ENCODE measurements at places on chromosomes 4 and X.

DNA sequence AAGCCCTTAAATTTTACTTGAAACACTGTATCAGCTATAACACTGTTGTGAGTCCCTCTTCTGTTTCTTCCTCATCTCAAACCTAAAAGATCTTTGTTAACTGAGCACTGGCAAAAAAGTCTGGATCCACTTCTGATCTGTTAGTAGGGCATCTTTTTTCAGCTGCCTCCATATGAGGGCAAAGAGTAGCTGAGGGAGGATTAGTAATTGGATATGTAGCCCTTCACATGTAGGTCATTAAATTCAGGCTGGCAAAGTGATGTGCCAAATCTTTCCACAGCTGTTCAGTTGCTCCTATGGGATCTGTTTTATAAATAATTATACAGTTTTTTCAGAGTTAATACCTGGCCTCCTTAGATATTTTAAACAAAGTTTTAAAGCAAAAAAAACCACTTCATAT, 1.1 kb upstream of the TRMT10A start:
- DNase-seq: no peak

- DNase-seq: no peak
Measured at GRCh38 chrX:66014084-66014483, 25.8 kb downstream of the VSIG4 start.

DNA sequence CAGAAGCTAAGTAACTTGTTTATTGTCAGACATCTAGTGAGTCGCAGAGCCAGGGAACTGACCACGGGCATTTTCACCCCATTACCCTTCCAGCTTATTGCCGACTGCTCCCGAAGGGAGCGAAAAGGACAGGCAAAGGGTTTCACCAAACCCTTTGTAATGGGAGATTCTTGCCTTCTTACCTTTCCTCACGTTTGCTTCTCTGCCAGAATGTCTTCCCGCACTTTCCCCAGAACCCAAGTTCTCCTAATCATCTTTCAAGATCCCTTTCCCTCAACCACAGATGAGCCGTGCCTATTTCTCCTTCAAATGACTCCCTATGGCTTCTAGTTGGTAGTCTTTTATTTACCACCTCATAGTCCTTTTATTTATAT, 520 bp upstream of the SRP72 start:
- DNase-seq: no peak

- no peak for DNase-seq
Measured at GRCh38 chr4:156770140-156770539, 201.5 kb downstream of the PDGFC start.

DNA sequence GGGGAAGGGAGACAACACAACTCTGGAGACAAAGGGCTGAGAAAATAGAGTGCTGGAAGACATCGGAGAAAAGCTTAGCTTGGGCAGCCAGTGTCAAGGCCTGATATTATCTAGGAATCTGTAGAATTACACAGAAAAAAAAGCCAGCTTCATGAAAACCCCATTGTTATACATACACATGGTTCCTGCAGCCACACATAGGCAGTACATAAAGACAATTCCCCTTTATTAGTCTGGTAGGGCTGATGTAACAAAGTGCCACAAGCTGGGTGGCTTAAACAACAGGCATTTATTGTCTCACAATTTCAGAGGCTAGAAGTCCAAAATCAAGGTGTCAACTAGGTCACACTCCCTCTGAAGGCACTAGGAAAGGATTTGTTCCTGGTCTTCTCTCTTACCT, 503.5 kb downstream of the MID1IP1 start:
- no peak for DNase-seq

- DNase-seq: no peak
Measured at GRCh38 chr4:40515037-40515397, 114.6 kb downstream of the RBM47 start.

- DNase-seq: no peak
Measured at GRCh38 chr4:96194993-96195392, 355.1 kb downstream of the PDHA2 start.

GRCh38 chr4:10082459-10083272, 33.9 kb downstream of the WDR1 start:
- no peak for DNase-seq

DNA sequence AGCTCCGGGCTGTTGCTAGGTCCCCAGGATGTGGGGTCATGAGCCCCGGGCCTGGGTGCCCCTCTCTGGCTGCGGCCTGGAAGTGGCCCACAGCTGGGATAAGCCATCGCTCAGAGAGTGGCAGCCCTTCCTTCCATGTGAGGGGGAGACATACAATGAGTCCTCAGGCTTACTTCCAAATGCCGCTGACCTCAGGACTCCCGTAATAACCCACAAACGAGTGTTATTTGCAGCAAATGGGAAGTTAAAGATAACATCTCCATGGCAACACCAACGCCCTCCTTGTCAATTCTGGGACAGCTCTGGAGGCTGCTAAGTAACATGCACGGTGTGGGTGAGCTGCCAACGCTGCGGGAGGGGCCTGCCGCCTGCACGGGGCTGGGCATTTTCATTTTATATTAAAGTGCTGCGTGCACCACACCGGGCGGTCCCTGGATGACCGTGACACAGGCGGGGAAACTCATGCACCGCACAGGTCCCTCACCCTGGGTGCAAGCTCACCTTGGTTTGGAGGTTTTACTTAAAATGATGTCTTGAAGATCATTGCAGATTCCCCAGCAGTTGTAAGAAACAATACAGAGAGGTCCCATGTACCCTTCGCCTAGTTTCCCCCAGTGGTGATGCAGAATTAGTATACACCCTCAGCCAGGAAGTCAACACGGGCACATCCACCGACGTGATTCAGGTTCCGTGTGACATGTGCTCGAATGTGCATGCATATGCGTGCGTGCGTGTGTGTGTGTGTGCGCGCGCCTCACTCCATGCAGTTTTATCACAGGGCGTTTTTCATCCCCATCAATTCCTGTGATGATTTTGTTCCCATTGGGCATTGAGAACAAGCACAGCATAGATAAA, 79.4 kb downstream of the ABLIM2 start:
- no peak for DNase-seq

DNA sequence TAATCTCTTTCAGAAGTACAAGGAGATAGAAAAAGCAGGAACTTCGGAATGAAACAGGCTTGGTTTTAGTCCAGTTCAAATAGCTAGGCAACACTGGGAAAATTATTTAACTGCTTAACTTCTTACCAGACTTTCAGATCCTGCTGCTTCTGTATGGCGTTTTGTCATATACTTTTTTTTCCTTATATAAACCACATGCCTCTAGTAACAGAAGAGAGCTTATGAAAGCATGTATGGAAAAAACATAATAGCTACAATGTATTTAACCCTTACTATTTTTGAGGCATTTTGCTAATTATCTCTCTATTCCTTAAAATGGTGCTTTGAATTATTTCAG, 439.6 kb downstream of the INPP4B start:
- no peak for DNase-seq

DNA sequence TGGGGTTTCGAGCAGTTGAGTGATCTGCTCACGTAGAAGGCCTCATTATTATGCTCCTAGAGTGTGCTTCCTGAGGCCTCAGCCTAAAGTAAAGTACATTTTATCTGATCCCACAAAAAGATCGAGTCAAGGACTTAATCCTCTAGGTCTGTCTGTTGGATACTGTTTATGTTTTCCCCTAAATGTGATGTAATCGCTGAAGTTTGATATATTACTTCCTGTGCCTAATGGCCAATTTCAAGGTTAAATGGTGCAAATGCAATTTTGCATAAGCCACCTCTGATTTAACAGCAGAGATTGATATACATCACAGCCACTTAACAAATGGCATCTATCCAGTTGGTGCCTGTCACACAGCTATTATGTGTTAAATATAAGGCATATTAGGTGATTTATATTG, 19.4 kb upstream of the SERTM2 start:
- no peak for DNase-seq

GRCh38 chr4:177740563-177740962, 298.3 kb upstream of the AGA start:
- DNase-seq: no peak

GRCh38 chr4:81257816-81258215, 42.8 kb upstream of the PRKG2 start:
- no peak for DNase-seq

DNA sequence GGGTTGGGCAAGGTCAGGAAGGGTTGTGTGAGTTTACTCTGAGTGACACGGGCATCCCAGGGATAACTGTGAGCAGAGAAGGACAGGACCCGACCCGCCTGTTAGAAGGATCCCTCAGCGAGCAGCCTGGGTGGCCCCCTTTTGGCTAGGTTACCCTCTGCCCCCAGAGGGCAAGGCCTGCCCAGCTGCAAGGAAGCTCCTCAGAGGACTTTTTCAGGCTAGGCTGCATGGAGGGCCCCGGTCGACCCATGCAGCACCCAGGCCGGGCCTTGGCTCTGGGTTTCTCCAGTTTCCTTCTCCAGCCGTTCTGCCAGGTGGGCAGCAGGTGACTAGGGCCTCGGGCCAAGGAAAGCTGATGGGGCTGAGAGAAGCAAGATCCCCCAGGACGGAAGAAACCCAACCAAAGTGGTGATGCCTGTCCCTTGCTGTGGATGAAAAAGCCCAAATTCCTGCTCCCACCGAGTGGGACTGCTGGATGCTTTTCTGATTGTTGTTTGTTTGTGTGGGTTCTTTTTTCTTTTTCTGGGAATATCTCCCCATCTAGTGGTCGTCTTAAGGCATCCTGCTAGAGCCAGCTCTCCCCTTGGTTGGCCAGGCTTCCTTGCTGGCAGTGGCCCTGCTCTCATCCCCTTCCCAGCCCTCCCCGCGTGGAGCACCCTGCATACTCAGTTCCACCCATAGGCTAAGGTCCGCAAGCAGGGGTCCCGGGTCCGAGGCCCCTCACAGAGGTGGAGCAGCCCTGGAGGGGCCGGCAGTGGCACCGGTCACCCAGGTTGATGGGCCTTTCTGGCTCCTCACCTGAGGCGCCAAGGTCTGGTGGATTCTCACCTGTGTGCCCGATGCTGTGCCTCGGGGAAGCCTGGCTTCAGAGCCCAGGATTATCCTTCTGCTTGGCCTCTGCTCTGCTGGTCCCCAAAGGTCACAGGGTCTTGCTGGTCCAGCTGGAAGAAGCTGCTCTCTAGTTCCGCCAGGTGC, 1.8 kb downstream of the ZFP92 start:
- no peak for DNase-seq

- no peak for DNase-seq
Measured at GRCh38 chrX:18895189-18895951, 88.5 kb downstream of the PHKA2 start.

DNA sequence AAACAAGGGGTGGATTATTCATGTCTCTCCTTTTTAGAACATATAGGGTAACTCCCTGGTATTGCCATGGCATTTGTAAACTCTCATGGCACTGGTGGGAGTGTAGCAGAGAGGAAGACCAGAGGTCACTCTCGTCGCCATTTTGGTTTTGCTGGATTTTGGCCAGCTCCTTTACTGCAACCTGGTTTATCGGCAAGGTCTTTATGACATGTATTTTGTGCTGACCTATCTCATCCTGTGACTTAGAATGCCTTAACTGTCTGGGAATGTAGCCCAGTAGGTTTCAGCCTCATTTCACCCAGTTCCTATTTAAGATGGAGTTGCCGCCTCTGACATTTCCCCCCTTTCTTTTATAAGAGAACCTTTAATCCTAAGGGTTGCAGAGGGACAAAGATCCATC, 45.8 kb downstream of the MGST2 start:
- no peak for DNase-seq

DNA sequence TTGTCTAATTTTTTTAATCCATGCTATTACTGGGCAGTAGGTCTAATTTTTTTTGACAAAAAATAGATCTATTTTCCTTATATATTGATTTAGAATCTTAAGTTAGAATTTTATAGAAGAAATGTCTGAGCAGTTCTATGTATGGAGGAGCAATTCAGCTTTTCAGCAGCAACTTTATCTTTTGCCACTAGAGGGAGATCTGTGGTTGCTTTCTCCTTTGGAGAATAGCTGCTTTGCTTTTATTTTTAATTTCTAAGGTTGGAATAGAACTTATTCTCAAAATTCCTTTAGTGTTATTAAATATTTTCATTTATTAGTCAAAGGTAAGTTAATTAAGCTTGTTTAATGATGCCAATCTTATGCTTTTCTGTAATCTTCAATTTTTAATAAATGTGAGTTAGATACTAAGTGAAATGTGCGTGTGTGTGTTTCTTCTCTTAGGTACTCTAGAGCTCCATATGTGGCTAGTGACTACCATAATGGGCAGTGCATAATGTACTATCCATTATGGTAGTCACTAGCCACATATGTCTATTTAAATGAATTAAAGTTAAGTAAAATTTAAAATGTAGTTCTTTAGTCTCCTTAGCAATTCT, 29.3 kb downstream of the FAM199X start:
- peak; percentile 2 for DNase-seq

DNA sequence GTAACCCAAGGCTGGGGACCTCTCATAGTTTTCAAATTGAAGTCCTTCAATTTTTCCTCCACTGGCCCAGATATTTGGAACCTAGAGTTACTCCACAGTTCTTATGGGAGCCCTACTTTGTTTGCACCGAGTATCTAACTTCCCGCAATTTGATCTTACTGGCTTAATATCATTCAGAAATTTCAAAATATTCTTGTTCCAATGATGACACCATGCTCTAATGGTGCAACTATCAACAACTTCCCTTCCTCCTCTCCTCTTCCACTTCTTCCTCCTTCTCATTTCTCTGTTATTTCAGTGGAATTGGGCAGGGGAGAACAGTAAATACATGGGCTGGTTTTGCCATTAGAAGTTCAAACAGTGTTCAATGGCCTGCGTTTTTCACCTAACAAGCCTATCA, 20.2 kb downstream of the PDCL2 start:
- DNase-seq: peak; percentile 14

DNA sequence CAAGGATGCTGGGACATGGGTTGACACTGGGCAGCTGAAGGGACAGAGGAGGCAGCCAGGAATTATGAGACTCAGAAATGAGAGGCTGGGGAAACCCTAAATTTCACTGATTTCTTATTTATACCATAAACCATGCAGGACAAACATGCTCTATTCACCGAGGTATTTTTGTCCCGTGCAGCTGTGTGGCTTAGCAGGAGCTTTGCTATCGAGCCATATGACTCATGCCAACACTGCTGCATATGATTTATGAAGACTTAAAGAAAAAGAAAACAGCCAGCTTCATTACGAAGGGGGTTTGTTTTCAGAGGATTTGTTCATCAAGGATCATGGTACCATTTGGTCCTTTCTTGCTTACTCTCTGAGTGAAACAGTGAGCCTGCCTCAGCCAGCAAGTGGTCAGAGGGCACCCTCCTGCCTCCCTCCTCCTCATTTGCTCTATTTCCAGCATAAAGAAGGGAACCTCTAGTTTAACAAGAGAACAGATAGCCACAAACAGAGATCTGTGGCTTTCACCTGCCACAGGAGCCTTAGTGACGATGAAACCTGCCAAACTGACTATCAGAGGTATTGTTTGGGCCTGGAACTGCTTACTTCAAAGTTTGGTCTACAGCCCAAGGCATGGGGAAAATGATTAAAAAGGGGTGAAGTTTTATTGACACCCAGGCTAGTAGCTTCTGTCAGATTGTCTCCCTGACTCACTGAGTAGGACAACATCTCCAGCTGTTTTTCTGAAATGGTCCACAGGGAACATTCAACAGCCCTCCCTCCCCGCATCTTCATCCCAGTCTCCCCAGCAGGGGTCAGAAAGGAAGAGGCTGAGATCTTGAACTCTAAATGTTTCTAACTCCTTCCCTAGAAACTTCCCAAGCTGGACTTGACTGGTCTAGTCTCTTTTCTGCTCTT, 80.1 kb upstream of the MAML3 start:
- no peak for DNase-seq

All from CD14-positive monocyte (primary cell).